DMS153 (cell line): ENCODE measurements at places on chromosomes 11 and 22.

GRCh38 chr11:69963533-69964246 is 114.4 kb upstream of the ANO1 start:
- no peak for DNase-seq

DNA sequence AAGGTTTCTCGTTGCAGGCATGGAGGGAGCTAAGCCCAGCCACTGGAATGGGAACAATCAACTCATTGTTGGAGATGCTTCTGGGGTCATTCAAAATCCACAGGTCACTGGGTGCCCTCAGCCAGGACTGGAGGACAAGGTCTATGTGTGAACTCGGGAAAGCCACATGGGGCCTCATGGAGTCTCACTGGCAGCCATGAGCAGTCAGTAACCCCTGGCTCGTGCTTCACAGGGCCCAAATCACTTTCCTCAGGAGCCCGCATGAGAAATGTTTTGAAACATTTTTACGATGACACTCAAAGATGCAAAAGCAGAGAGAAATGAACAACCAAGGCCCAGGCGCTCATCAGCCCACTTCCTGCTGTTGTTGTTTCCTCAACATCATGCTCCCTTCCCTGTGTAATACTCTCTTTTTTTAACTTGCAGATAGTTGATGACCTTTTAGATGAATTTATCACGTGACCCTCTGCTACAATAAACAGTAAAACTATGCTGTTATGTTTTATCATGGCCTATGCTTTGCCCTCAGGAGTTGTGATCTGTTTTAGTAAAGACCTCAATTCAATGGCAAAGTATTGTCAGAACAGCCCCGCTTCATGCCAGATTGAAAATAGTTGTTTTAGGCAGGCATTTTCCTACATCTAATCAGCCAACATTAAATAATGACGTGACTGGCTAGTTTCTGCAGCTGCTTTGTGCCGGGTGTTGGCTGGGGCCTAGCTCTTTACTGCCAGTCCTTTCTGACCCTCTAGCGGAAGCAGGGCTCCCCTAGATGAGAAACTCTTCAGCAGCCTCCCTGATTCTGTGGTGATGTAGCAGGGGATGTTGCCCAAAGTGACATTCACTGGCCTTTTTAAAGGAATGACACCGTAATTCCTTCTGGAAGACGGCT is 39.7 kb downstream of the ADAMTS15 start:
- DNase-seq, result no peak

DNA sequence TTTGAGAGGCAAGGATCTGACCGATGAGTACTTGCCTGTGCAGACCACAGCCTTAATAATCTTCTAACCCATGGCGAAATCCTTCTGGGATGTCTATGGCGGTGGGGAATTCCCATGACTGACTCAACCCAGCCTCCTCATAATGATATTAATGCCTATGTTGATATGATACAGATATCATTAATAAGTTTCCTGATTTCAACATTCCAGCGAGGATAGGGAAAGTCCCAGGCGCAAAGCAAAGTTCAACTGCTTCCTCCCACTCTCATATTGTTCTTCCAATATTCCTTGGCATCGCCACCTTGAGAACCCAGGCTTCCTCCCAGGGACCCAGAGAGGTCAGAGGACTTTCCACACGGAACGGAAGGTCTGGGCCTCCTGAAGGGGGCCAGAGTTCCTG is 110.3 kb upstream of the TMEM45B start:
- no peak for DNase-seq

- DNase-seq, result no peak
Measured at GRCh38 chr22:33803371-33804282, 116.6 kb downstream of the LARGE1 start.

GRCh38 chr11:7648264-7648663 is 25.0 kb downstream of the CYB5R2 start:
- DNase-seq, result no peak

- no peak for DNase-seq
Measured at GRCh38 chr11:2293531-2293971, 8.2 kb downstream of the C11orf21 start.

DNA sequence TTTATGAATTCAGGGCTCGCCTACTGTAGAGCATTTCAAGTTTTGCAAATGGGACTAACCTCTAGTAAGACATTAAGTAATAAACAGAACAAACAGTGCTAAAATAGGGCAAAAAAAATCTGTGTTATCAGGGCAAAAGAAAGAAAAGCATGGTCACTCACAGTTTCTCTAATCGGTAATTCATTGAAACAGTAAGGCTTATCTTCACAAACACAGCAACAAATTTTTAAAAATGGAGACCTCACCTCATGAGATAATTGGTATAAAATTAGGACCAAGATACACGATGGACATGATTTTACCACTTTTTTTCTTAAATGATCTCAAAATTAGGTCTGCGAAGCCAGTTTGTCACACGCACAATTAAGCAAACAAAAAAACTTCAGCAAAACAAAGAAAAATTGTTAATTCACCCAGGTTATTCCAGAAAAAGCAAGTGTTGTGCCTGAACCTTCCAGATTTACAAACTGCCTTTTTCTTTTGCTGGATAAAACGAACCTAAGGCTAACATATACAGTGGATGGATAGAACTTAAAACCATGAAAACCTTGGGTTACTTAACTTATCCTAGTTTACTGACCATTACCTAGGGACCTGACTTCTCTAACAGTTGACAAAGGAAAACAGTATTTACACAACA is 1.4 kb downstream of the TMEM123 start:
- no peak for DNase-seq

GRCh38 chr22:36198536-36198935 is 3.1 kb downstream of the APOL4 start:
- DNase-seq, result no peak

DNA sequence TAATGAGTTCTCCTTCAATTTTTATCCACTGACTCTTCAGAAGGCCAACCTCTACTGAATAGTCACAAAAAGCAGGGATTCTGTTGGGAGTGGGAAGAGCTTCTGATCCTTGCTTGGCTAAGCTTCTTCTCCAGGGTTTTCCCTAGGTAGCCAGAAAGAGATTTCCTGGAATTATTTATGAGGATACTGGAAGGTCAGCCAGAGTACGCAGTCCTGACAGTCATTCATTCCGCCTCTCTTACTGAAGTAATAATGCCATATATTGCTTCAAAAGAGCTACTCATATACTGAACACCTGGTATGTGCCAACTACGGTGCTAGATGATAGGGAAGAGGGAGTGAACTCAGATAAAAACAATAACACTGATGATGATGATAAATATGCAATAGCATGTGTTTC is 116.1 kb downstream of the CCDC34 start:
- no peak for DNase-seq

- DNase-seq, result no peak
Measured at GRCh38 chr11:75705541-75705940, 12.1 kb upstream of the MOGAT2 start.

DNA sequence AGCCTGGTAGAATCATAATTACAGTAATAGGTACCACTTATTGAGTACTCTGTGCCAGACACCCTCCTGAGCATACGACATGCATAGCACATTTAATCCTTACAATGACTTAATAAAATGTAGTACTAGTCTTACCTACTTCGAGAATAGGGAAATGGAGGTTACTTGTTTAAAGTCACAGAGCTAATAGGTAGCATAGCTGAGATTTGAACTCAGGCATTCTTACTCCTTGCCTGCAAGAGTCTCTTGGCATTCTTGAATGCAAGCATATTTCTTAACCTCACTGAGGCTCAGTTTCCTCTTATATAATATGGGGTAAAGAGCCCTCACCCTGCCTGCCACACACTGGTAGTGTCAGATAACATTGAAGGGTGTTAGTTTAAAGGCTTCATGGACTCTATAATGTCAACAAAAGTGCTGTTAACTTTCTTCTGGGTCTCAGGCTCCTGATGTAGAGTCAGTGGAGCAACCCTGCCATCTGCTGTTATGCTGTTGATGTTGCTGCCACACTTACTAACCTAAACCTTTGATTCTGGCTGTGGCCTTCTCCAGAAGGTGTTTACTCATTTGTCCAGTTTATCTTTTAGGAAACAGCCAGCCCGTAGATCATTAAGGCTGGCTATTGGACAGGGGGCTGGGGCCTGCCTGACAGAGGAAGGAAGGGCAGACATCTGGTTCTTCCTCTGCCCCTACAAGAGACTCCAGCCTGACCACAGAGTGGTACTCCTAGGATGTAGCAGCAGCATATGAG is 18.9 kb downstream of the LIMK2 start:
- DNase-seq, result peak; percentile 38

GRCh38 chr11:120400564-120401364 is 64.6 kb downstream of the ARHGEF12 start:
- peak; percentile 33 for DNase-seq

GRCh38 chr11:69152733-69153421 is 2.9 kb upstream of the SMIM38 start:
- DNase-seq, result no peak

DNA sequence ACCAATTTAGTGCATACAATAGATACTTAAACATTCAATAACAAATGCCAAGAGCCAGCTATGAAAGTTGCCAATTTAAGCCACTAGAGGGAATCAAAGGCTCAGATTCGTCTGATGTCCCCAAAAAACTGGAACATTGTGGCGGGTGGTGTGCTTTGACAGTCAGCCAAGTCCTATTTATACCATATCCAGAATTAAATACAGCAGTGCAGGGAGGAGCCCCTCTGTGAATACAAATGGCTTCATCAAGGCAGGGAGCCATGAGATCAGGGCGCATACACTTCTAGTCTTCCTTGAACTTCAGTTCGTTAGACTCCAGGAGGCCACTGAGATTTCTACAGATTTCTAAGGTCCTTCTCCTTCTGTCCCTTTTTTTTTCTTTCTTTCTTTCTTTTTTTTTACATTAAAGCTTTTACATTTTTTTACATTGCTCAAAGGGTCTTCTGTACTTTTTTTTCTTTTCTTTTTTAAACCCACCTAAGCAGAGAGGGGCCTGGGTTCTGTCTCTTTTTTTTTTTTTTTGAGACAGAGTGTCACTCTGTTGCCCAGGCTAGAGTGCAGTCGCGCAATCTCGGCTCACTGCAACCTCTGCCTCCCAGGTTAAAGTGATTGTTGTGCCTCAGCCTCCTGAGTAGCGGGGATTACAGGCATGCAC is 41.5 kb upstream of the HSPA8 start:
- peak; percentile 45 for DNase-seq

DNA sequence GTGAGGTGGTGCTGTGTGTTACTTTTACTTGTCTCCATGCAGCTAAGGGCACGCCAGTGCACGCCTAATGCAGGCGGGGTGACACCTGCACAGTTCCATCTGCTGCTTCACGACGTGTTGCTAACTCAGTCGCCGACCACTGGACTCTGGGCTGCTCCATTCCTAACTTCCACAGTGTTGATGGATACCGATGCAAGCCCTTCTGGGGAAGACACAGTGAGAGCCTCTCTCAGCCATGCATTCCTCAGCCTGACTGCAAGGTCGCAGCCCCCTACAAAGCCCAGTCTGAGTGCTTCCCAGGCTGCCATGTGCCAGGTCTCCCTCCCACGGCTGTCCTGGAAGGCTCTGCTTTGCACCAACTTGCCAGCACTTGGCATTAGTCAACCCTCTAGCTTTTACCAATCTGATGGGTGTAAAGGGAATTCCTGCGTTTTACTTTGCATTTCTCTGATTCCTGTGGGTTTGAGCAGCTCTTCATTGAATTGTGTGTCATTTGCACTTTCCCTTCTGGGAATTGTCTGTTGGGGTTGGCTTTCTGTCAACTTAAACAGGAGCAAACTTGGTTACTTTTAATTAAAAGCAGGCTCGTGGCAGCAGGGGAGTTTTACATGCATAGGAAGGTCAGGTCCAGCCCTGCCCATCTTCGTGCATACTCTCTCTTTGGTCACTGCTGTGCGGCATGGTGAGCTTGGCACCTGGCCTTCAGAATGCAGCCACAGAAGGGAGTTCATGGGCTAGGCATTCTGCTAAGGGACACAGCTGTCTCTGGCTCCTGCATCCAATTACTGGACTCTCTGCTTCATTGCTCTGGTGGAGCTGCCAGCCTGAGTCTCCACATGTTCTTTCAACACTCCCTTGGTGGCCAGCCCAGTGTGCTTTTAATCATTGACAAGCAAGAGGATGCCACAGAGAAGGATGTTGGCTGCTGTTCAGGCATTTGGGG is 34.6 kb upstream of the SHANK2 start:
- no peak for DNase-seq

DNA sequence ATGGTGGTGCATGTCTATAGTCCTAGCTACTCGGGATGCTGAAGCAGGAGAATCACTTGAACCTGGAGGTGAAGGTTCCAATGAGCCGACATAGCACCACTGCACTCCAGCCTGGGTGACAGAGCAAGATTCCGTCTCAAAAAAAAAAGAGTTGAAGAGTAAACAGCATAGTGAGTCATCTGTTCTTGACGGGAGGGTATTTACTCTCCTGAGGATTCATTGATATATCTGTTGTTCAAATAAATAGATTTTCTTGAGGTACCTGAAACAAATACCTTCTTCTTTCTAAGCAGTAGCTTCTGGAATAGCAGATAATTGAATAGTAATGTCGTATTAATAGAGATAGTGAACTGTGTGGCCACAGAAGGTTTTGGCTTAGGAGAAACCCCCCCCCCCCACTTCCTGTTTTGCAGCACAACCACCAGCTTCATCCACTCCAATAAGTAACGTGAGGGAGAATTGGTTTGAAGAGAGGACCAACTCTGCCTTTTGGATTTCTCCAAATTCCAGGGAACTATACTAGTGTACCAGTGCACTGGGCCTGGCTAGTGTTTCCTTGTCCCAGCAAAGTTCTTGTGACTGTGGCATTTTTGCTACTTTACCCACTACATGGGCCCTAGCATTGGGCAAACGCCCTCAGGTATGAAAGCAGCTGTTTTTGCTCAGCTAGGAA is 90.0 kb downstream of the PRMT3 start:
- DNase-seq, result no peak

DNA sequence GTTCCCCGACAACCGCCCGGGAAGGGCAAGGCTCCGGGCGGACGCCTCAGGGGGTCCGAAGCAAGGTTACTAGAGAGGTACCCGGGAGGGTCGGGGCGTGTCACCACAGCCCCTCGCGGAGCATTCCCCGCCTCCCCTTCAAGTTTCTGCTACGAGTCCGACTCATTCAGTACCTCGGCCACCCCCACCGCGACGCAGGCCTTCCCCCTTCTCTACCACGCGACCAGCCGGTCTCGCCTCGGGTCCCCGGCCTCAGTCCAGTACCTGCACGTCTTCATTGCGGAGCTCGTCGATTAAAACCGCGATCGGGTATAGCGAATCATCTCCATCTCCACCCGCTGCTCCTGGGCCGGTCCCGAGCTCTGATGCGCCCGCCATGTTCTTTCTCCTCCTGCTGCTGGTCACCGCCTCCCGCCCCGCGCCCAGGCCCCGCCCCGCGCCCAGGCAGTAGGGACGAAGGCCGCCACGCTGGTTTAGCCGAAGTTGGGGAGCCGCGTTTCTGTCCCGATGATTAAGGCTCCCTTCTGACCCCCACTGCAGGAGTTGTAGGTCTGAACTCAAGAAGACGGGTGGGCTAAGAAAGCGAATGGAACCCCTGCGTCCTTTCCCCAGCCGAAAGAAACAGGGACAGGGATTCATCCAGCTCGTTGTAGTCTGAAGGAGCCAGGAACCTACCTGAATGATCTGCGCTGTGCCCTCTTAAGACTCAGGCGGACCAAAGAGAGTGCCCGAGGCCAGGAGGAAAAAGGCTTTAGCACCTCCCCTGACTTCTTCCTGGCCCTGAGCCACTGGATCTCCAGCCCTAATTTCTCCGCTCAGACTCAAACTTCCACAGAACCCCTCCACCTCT is at the start of gene PPP2R1B:
Gene PPP2R1B, minus strand, starts transcription at position 406 of the 850 bp plus-strand sequence. Its CDS starts 28 bp downstream, at position 378.
- DNase-seq, result peak; percentile 16

GRCh38 chr11:47328449-47329390 is 23.8 kb downstream of the MYBPC3 start:
- no peak for DNase-seq
